GM12878 (cell line): ENCODE measurements at places on chromosomes 4 and X. TPM values are rescaled to one million over a fixed set of nuclear protein-coding genes. Genes with fewer than 3 reads are reported as not detected.

DNA sequence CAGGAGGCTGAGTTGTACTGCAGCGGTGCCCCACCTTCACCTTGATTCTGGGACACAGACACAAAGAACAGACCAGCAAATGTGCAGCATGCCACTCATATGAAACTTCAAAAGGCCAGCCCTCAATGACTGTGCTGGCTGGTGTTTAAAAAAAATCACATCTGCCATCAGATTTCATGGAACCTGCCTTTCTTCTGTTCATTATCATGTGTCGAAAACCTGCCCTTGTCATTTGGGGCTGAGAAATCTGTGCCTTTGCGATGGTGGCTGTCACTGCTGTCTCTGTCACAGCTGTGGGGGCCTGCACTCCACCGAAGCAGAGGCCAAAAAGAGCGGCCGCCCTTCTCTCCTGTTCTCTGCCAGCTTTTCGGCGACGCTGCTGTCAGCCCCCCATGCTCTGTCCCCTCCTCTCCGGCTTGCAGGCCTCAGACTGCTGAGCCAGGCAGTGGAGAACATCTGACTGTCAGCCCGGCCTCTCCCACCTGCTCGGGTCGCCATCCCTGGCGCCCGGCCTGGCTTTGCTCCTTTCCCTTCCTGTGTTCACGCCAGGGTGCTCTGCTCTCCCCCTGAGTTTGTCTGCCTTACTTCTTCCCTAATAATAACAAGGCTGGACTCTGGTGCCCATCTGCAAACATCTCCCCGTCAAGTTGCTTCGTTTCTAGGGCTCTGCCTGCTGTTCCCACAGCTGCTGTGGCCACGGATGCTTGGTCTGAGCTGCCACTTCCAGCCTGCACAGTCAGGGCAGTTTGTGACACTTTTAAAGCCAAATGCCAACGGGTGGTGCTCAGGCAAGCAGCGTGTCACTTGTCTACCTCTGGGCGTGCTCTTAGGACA, 355.2 kb downstream of the UNC5C start:
- no peak for DNase-seq

- no peak for DNase-seq
These were observed 119.3 kb downstream of the ASB9 start for GRCh38 chrX:15150586-15150985.

Gene GSX2
- total RNA-seq: 0.32 and 0.54 TPM in 2 replicates

DNA sequence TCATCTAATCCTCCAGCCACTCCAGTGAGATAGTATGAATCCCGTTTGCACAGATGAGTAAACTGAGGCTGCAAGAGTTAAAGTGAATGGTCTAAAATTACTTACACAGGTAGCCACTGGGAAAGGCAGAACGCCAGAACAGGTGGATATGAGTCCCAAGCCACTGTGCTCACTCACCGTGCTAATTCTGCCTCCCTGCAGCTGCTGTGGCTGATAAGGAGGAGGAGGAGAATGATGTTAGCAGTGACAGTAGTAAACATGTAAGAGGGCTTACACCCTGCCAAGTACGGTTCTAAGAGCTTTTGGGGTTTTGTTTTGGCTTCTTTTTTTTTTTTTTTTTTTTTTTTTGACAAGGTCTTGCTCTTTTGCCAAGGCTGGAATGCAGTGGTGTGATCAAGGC, 90.5 kb upstream of the PRPS2 start:
- DNase-seq: no peak

- no peak for DNase-seq
These were observed 86.7 kb downstream of the ATP8A1 start for GRCh38 chr4:42570221-42570620.

- no peak for DNase-seq
These were observed 93.3 kb downstream of the PRDM5 start for GRCh38 chr4:120829113-120829831.

DNA sequence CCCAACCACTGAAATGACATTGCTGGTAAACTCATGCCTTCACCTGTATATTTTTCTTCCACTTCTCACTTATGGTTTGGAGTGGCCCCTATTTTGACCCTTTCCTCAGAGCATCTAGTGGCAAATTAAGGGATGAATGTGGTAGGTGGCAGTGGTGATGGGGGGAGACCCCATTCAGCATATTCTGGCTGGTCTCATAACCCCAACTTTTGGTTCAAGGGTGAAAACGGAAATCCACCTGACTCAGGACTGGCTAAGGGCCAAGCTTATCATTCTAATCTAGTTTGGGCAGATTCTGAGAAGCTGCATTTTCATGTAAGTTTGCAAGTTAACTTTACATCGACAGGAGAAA, 47.0 kb upstream of the NSUN7 start:
- DNase-seq: no peak

Gene SATL1
- not detected in 2 replicates for total RNA-seq

- DNase-seq: no peak
These were observed 32.2 kb upstream of the CCKAR start for GRCh38 chr4:26522478-26522877.

DNA sequence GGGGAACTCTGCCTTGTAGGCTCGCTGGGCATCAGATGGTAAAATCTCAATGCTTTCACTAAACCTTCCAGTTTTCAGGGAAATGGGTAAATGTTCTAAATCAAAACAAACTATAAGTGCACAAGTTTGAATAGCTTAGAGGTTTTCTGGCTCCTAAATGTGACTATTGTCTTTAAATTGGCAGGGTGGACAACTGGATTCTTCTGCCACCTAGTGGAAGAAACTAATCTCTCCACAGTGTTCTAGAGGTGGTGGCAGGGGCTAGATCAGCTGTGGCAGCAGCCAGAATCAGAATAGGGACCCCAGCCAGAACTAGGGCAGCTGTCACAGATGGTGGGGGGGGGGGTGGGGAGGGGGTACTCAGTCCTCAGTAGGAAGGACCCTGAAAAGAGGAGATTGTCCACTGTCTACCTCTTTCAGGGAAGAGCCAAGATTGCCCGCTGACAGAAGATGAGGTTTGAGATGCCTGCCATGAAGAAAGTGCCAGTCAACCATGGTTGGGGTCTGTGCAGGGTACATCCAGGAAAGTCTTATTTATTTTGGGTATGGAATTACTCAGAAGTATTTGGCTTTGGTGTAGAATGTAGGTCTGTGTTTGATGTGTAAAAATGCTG, 201.4 kb downstream of the CCNG2 start:
- no peak for DNase-seq

Gene TMSB15B
- total RNA-seq: 10.3 and 13.9 TPM in 2 replicates

DNA sequence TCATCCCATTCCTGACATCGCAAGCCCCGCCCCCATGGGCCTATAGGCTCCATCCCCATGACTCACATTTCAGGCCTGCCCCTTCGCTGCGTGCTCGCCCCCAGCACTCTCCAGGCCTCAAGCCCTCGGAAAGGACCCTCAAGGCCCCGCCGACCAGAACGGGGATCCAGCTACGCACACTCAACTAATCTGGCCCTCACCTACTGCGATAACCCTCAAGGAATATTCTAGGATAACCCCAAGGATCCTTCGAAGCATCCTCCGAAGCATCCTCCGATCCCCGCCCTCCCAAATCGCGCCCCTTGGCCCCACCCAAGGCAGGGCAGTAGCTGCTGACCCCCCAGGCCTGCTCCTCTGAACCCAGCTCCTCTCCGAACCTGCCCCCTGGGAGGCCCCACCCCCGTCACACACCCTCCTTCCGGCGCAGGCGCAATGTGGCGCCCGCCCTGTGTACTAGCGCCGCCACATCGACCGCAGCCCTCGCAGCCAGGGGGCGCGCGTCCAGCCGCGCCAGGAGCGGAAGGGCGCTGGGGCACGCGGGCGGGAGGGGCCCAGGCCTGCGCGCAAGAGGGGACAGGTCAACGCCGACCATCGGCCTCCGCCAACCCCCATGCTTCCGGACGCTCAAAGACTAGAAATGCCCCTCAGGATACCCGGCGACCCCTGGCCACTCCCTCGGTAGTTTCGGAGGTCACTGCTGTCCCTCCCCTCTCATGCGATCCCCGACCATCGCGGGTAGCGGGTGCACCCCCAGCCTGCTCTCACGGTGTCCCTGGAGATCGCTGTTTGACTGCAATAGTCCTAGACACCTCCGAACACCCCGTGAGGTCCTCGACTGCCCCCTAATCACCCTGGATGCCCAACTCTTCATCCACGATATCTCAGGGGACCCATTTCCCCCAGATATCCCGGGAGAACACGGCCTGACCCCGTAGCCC, 6.4 kb upstream of the MAGIX start:
- DNase-seq: no peak

GRCh38 chr4:68719075-68719473, 48.6 kb upstream of the UGT2B15 start:
- DNase-seq: no peak

- DNase-seq: no peak
These were observed 64.9 kb upstream of the PSAPL1 start for GRCh38 chr4:7499661-7500060.

- DNase-seq: peak; percentile 36
These were observed 96.4 kb downstream of the ANXA10 start for GRCh38 chr4:168188754-168189153.

Gene TEX13D
- total RNA-seq: 0.15 and 0.24 TPM in 2 replicates

- no peak for DNase-seq
These were observed 22.6 kb downstream of the IRF2 start for GRCh38 chr4:184451726-184452125.

Gene GJB1
- 0.13 TPM in 1 of 2 replicates, not detected in the other for total RNA-seq

DNA sequence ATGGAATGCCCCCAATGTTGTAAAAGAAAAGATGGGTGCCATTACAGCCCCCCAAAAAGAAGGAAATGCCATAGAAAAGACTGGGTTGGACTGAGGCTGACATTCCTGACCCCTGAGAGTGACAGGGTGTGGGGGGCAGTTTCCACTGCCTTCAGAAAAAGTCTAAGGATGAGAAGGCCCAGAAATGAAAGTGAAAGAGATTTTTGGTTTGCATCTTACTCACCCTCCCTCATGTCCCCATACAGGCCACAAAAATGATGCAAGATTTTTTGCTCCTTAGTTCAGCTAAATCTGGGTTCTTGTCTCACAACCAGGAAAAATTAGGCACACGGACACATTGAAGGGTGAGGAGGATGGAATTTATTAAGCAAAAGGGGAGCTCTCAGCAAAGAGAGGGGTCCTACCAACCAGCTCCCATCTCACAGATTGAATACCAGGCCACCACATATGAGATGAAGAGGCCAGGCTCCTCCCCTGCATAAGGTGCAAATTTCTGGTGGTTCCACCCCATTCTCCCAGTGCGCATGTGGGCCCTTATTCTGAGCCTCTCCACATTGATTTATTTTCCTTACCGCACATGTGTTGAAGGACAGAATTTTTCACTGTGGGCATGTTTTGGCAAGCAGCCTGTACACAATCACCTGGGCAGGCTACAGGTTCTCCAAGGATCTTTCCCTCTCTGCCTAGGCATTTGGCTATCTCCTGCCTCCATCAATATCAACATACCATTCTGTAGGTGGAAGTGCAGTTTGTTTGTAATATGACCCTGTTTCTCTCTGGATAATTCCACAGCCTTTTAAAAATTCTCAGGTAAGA, 18.8 kb downstream of the PPP4R3C start:
- no peak for DNase-seq

Gene HERC5
- total RNA-seq: 20.0 and 22.5 TPM in 2 replicates

Gene PRDM5
- 0.08 TPM in 1 of 2 replicates, not detected in the other for total RNA-seq

Gene REPS2
- 5.7 and 6.6 TPM in 2 replicates for total RNA-seq

- no peak for DNase-seq
These were observed 793 bp downstream of the TSPAN7 start for GRCh38 chrX:38561951-38562719.

Gene MAB21L2
- not detected in 2 replicates for total RNA-seq

Gene ENOX2
- 9.4 and 10.8 TPM in 2 replicates for total RNA-seq

GRCh38 chr4:123083646-123084045, 161.2 kb upstream of the NUDT6 start:
- DNase-seq: no peak
